ENCODE measurements at places on chromosomes 4 and X.

DNA sequence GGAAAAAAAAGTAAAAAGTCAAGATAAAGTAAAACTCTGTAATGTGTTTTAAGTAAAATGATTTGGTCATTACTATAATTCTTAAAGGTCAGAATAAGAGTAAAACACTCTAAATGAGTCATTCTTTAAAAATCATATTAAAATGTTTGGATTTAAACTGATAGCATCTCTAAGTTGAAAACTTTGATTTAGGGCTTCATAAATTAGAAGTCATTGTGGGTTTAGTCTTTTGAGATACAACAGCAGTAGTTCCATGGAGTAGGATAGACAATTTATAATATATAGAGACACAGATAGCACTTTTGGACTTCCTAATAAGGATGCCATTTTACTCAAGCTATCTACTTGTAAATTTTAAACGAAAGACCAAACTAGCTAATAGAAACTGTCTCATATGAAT lies 77.1 kb upstream of the PABPC4L start:
- DNase-seq: no peak

- no peak for DNase-seq
These were observed 561 bp downstream of the IRAK1 start for GRCh38 chrX:154019061-154019621.

DNA sequence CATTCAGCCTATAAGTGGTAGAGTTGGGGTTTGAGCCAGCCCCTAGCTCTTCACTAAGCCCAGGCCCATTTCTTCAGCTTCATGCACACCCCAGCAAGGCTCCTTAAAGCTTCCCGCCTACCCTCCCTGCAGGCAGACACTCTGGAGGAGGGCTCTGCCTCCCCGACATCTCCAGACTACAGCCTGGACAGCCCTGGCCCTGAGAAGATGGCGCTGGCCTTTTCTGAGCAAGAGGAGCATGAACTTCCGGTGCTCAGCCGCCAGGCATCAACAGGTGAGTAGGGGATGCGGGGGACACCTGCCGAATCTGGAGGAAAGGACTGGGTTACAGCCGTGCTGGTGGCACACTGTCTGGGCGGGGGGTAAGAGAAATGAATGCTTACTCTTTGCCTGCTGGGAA lies 11.1 kb downstream of the SASH3 start:
- DNase-seq: no peak

GRCh38 chrX:103800318-103800717 lies 23.7 kb downstream of the PLP1 start:
- no peak for DNase-seq

GRCh38 chr4:156496797-156497196 lies 474.8 kb downstream of the PDGFC start:
- DNase-seq: peak; percentile 89

DNA sequence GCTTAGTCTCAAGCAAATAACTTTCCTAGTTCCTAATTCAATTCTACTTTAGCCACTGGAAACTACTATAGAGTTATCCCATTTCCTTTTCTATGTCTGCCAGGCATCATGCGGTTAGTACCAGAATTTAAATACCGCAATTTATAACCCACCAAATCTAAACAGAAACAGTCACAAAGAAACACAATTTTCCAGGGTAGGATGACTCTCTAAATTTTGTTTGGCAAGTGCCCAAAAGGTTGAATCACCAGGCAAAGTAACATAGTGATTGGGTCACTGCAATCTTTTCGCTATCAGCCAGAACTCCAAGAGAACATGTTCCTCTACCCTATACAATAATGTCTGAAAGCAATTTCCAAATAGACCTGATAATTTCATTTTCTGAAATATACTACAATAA lies 240.2 kb upstream of the GRIA3 start:
- DNase-seq: peak; percentile 13

GRCh38 chr4:24003496-24003895 lies 113.6 kb upstream of the PPARGC1A start:
- no peak for DNase-seq

DNA sequence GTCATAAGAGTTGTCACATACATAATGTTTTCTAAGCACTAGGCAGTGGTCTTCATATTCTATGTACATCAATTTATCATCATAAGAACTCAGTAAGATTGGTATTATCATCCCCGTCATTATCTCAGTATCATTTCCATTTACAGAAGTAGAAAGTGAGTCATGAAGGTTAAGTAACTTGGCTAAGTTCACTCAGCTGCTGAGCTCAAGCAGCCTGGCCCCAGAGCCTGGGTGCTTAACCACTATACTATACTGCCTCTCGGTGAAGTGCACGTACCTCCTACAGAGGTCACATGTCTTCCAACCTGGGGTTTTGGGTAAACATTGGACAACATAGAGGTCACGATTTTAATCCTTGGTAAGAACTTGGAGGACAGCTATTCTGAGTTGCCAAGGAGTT lies 161.5 kb upstream of the GATB start:
- DNase-seq: peak; percentile 12

GRCh38 chr4:139177869-139178619 lies 1.0 kb upstream of the ELF2 start:
- DNase-seq: peak; percentile 93

DNA sequence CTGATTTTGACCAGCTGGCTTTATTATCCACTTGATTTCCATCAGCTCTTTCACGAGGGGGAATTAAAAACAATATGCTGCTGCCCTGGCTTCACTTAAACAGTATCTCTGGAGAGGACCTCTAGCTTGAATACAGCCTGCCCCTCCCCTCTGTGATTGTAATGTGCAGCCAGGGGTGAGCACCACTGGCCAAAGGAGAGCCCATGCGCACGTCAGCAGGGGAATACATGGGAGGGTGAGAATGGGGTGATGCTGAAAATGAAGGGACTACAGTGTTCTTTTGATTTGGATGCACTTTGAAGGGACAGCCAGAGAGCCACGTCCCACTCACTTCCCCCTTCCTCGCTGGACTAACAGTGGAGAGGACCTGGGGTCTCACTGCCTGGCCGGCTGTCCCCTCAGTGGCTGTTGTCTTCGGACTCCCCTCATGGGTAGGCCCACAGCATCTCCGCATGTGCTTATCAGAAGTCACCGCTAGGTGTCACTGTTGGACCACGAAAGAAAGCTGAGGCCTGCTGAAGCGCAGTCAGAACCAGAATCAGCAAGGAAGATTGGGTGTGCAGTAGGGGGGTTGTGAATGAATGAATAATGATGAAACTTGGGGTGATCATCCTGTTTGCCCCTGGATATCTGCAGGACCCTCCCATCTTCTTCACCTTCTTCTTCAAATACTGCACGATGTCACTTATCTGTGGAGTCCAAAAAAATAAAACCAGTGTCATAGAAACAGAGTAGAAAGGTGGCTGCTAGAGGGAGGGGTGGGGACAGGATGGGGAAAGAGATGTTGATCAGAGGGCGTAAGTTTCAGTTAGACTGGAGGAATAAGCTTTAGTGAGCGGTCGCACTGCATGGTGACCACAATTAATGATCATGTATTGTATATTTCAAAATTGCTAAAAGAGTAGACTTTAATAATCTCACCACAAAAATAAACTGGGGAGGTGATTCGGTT lies 32.8 kb downstream of the CLCN4 start:
- peak; percentile 44 for DNase-seq

Measured in AG10803 (cell line).